HEK293T (cell line): ENCODE measurements at places on chromosomes 1 and 21.
A peak's percentile ranks its signal among the peaks of the same experiment; 100 is the strongest.

DNA sequence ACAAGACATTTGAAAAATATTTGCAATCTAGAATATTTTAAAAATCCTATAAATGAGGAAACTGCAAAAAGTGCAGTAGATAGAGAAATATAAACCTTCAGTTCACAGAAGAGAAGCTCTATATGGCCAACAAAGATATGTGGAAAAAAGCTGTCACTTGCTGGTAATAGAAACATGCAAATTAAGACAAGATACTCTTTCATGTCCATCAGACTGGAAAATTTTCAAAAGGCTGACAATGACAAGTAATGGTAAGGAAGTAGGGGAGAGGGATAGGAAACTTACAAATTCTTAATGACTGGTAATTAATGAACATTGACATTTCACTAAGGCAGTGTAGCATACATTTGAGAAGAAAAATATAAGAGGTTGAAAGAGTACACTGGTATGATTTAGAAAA, 147.9 kb downstream of the MRPL39 start:
- no peak for DNase-seq

- DNase-seq, result no peak
Observed at GRCh38 chr1:169202791-169203665, 96.5 kb downstream of the ATP1B1 start.

DNA sequence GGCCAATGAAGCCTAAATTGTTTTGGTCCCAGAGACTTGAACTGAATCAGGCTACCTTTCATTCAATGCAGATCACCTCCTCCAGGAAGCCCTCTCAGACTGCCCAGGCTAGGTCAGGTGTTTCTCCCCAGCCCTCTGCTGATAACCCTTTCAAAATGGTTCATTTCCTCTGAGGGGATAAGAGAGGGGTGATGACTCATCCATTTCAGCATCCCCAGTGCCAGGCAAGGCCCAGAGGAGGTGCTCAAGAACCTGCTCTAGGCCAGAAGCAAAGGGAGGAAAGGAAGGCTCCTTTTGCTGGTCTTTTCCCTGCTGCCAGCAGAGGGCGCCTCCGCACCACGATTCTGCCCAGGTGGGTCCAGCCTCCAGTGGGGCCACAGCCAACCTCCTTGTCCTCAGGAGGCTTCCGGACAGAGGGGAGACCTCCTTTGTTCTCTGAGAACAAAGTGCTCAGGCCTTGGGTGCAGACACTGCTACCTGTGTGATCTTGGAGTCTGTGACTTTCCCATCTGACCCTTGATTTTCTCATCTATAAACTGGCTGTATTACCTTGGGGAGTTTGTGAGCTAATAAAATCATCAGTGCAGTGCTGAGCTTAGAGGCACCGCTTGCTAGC, 45.3 kb upstream of the ARHGEF10L start:
- DNase-seq, result peak; percentile 86

DNA sequence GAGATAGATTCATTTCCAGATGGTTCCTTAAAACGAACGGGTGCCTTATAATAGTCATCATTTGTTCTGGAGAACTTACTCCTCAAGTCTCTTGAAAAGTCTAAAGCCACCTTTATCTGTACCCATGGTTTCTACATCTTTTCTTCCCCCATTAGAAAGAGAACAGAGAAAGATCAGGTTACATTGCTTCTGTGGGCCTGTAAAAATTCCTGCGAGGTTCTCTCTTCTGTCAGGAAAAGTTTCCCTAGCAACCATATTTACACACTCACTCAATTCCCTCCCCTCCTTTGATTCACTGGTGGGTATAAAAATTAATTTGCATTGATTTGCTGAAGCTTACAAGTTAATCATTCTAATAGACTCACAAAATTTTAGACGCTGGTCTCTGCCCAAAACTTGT, 6.7 kb downstream of the PHC2 start:
- DNase-seq, result no peak

- no peak for DNase-seq
Observed at GRCh38 chr1:8874230-8875201, 4.0 kb downstream of the ENO1 start.

- no peak for DNase-seq
Observed at GRCh38 chr1:1062348-1063163, 11.6 kb downstream of the RNF223 start.

DNA sequence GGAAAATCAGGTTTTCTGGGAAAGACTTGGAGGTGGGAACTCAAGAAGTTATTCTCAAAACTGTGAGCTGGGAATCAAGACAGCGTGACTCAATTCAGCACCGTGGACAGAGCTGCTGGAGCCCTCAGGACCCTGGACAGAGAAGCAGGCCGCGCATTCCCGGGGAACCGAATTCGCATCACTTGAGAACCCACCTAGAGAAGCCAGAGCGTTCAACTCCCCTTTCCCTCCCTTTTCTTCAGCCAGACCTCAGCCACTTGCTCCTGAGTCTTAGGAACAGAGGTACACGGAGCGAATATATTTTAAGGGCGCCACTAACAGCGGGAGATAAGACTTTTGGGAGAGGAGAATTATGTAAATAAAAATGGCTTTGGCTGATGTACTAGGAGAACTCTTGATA, 2.0 kb upstream of the LIN28A start:
- peak; percentile 73 for DNase-seq

DNA sequence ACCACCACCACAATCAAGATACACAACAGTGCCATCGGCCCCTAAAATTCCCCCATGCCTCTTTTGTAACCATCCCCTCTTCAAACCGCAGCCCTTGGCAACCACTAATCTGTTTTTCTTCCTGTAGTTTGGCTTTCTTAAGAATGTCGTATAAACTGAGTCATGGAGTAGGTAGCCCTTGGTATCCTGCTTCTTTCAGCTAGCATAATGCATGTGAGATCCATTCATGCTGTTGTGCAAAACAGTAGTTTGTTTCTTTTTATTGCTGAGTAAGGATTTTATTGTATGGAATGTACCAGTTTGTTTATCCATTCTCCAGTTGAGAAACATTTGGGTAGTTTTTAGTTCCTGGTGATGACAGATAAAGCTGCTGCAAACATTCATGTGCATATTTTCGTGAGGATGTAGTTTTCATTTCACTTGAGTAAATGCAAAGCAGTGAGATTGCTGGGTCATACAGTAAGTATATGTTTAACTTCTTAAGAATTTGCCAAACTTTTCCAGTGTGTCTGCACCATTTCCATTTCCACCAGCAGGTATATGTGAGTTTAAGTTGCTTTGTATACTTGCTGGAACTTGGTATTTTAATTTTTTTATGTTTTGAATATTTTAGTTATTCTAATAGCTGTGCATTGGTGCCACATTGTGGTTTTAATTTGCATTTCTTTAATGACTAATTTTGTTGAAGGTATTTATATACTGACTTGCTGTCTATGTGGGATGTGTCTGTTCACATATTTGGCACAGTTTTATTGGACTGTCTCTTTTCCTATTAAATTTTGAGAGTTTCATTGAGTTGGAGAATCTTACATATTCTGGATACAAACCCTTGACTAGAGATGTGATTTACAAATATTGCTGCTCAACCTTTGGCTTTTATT, 148.4 kb upstream of the MAP1LC3C start:
- DNase-seq, result no peak

DNA sequence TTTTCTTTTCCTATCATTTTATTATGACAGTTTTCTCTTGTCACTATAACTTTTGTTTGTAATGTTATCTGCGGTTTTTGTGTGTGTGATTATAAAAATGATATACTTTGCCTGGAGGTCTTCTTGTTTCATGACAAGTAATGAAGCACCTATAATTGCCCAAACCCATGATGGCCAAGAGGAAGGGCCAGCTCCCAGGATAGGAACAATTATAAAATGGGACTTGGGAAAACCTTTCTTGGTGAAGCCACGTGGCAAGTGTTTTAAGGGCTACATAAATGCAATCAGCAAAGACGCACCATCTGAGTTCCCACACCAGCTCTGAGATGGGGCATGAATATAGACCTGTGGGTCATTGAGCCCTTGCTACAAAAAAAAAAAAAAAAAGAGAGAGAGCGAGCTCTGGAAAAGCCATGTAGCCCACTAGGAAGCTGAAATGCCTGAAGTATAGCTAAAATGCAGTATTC, 462.6 kb upstream of the RUNX1 start:
- DNase-seq, result no peak

GRCh38 chr1:103461161-103462105, 64.1 kb upstream of the RNPC3 start:
- DNase-seq, result peak; percentile 14

DNA sequence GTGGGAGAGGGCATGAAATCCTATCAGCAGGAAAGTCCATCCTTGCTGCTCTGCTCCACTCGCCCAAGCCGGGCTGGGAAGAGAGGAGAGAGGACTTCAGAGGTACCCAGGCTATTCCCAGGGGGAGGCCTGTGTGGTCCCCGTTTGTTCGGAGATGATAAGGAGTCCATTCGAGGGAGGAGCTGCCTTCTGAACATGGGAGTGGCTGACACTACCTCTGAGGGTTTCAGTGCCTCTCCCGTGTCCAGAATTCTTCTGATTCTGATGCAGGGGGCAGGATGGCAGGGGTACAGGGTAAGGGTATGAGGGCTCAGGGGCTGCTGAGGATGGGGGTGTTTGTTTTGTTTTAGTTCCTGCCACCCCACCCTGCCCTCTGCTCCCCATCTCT, 40.4 kb downstream of the BACE2 start:
- DNase-seq, result no peak

GRCh38 chr1:14768582-14769304, 170.3 kb downstream of the KAZN start:
- DNase-seq, result no peak

- DNase-seq, result no peak
Observed at GRCh38 chr1:8574985-8575384, 242.5 kb downstream of the RERE start.

- no peak for DNase-seq
Observed at GRCh38 chr1:19646377-19647319, 2.5 kb downstream of the NBL1 start.

- peak; percentile 56 for DNase-seq
Observed at GRCh38 chr1:62318756-62319544, at the start of gene KANK4. Gene KANK4 (minus strand): TSS chr1:62319434. CDS start chr1:62281564, 37,870 bp downstream.

DNA sequence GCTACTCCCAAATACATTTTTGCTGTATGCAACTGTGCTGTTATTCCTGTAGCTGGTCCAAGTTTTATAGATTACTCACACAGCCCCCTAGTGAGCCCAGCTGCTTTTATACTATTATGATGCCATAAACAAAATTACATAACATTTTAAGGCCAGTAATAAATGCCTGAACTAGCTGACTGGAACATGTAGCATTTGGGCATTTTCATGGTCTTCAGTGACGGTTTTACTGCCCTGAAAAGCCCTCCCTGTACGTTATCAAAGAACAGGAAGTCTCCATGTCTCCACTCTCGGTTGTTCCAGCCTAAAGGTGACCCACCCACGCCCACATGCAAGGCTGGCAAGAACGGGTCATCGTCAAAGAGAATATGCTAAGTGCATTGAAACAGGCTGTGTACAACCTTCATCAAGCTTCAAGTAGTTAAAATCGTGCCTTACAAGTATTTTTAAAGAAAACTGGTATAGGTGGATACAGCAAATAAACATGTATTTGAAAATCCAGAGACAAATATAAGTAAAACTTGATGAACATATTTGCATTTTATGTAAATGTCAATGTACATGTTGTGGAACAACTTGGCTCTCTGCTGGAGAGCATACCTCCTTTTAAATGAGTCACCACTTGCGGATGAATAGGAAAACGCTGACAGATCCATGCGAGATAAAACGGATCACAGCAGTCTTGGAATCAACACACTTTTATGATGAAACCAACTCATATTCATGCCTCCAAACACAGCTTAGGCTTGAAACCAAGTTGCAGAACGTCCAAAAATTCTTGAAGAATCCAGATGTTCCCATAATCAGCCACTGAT, 520.5 kb downstream of the SMYD3 start:
- peak; percentile 23 for DNase-seq
